Activated CD4-positive, CD25-positive, alpha-beta regulatory T cell treated with anti-CD3 and anti-CD28 coated beads, Interleukin-2, amount 50 U/mL, for 16 hours (primary cell): ENCODE measurements at places on chromosomes 3 and 15.

DNA sequence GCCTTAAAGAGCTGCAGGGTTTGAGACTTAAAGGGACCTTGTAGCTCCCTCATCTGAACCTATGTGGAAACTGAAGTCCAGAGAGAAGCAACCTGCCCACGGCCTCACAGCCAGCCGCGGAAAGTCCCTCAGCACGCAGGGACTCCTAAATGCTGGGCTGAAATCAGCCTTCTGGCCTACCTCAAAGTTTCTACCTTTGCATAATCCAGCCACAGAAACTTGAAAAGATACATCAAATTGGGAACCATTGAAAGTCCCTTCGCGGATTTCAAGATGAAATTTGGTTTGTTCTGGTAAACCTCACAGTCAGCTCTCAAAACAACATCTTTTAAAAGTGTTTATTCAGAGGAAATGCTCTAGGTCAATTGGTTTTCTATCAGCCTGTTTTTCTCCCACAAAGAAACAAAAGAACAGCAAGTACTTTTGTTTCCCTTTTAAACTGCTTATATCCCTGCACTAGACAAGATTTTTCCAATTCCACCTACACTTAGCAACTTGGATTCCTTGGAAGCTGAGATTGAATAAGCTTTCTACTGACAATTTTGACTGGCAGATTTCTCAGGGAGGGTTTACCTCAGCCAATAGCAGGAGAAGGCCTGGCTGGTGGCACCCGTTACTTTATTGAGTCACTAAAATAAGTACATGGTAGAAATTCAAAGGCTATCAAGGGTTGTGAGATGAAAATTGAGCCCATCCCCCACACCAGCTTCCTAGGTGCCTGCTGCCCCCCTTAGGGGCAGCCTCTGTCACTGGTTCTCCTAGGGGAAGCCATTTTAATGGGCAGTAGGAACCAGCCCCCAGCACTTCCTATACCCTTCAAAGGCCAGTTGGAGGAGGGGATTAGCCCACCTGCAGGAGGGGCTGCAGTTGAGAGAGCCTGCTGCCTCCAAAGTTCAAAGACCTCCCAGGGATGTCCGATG lies 171.2 kb downstream of the ADAMTS17 start:
- DNase-seq, result no peak

- no peak for DNase-seq
Observed at GRCh38 chr3:27590437-27591298, 106.5 kb upstream of the SLC4A7 start.

GRCh38 chr3:148162132-148162531 lies 535.6 kb upstream of the AGTR1 start:
- no peak for DNase-seq

- no peak for DNase-seq
Observed at GRCh38 chr3:190227064-190227463, 95.2 kb downstream of the CLDN1 start.

GRCh38 chr15:89127054-89127702 lies 38.9 kb downstream of the ABHD2 start:
- DNase-seq, result no peak

GRCh38 chr3:94811836-94812235 lies 749.0 kb downstream of the NSUN3 start:
- DNase-seq, result no peak

GRCh38 chr3:15014606-15015328 lies 50.3 kb downstream of the MRPS25 start:
- no peak for DNase-seq

DNA sequence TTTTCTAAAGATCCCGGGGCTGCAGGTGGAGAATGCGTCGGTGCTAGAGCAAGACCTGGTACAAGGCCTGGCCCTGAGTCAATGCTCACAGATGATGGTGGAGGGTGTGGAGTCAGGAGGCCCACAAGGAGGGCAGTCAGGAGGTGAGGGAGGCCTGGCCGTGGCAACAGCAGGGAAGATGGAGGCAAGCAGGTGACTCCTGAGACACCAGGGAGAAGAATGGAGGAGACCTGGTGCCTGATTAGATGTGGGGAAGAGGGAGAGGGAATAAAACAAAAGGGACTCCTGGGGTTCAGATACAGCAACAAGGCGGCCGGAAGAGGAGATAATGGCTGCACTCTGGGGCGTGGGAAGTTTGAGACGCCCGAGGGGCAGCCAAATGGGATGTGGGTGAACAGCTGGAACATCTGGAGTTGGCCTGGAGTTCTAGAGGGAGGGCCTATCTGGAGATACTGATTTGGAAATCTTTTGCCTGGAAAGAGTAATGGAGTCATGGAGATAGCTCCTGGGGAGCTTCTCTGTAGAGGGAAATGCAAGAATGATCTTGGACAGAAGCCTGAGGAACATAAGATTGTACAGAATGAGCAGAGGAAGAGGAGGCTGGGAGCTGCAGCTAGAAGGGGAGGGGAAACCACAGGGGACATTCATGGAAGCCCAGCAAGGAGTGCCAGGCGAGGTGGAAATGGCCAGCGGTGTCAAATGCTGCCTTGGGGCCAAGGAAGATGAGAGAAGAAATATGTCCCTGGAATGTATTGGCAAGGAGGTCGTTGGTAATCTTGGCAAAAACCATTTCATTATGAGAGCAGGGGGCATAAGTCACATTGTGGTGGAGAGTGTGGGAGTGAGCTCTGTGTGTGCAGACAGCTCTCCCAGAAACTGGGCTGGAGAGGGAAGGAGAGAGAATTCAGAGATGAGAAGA lies 67.5 kb upstream of the CORO2B start:
- DNase-seq, result no peak

DNA sequence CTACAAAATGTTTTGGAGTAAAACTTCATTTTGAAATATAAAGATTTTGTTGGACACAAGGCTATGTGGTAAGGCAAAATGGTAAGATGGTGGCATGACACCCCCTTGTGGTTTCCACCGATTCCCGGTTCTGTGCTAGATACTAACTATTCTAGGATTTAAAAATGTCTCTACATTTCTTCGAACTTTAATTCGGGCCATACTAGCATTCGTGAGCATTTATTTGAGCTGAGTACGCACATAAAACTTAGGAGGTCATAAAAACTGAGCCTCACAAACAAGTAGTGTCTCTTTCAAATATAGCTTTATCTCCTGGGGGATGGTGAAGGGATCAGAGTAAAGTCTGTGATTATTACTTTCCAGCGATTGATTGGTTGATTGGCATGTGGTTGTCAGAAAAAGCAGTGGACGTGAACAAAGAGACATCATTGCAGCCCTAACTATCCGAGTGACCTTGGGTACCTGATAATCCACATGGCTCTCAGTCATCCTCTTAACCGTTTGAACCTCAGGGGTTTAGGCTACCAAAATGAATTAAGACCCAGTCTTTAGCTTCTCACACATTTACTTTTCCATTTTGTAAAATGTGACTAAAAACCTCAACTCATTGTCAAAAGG lies 1.1 kb upstream of the ZNF639 start:
- no peak for DNase-seq

- DNase-seq, result no peak
Observed at GRCh38 chr3:104825116-104825515, 541.6 kb upstream of the ALCAM start.

DNA sequence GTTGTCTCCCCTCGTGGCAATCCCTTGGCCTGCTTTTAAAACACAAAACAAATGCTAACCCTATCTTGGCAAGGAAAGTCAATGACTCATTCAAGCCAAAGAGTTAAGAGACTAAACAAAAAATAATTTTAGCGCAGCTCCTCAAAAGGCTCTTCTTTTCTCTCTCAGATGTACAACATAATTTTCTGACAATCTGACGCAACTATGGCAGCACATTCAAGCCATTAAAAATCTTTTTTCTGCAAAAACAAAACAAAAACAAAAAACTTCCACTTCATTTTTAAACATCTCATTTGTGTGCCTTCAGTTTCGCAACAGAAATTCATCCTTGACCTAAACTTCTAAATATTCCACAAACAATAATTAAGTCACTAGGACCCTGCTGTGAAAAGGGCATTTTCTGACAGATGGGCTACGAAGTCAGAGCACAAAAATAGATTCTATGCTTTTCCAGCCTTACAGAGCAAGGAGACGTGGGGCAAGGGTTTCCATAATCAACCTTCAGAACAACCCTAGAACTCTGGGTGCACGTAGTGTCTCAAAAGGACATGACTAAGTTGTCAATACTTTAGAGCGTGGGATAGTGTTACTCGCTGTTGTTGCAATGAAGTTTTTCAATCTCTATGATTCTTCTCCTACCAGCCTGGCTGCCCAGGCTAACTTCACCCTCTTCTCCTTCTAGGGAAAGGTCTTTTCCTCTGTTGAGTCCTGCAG lies 84.3 kb downstream of the MB21D2 start:
- no peak for DNase-seq

DNA sequence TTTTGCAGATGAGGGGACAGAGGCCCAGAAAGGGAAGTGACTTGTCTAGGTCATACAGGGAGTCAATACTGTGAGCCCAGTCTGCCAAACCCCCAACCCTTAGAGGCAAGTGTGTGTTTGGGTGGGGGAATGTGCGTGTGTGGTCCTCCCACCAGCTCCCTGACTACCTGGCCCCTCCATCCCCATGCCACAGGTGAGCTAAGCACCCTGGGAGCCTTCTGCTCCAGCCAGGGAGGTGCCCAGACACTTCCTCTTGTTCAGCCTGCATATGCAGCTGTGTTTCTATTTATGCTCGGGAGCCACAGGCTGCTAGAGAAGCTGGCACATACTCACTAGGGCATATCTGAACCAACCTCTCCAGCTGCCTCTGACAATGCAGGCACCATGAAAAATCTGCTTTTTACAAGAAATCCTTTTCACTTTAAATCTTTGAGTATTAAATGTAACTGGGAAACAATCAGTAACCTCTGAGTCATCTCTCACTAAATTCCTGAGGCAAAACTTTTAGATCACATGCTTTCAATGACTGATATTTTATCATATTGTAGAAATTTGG lies 20.7 kb downstream of the TBC1D2B start:
- no peak for DNase-seq

- no peak for DNase-seq
Observed at GRCh38 chr15:100902436-100903167, 16.6 kb upstream of the LRRK1 start.

DNA sequence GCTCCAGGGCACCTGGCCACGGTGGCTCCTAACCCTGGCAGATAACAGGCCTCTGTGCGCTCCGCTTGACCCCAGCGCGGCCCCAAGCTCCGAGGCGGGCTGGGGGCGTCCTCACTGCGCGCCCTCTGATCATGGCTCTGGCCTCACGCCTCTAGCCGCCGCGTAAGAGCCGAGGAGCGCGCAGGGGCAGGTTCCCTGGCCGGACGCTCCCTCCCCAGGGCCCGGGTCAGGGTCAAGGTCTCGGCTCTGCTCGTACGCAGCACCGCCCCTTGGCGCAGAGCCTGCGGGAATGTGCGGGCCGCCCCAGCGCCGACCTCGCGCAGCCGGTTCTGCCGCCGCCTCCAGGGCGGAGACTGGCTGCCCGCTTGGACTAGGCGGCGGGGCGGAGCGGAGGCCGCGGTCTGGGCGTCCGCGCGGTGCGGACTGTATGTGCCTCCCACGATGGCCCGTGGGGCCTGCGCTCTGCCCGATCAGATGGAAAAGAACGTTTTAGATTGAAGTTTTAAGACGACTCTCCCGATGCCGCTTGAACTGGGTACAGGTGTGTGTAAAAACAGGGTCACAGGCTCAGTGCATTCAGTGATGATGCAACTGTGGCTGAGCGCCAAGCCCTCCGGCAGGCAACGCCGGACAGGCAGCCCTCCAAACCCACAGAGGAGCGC lies 40.8 kb downstream of the CHST14 start:
- no peak for DNase-seq

- DNase-seq, result no peak
Observed at GRCh38 chr3:46812237-46812791, 50.9 kb downstream of the MYL3 start.

DNA sequence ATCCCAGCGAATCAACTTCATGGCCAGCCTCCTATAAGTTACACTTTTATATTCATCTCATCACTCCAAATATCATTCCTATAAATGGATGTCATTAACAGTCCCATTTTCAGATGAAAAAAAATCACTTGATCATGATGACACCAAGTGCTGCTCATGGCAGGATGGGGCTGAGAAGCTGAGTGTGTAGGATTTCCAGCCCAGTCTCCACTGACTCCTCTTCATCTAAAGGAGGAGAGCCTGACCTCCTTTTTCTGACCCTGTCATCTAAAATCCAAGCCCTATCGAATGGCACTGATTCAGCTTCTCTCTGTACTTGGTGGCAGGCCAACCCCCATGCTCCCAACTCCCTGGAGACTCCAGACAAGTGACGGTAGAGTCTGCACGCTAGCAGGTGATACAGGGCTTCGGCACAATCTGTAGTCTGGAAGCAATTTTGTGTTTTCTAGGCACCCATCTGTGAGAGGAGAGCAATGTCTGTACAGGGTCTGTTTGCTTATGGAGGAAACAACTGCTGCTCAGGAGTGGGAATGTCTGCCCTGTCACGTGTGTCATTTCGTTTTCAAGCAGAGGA lies 103.2 kb downstream of the EPHB1 start:
- DNase-seq, result no peak

DNA sequence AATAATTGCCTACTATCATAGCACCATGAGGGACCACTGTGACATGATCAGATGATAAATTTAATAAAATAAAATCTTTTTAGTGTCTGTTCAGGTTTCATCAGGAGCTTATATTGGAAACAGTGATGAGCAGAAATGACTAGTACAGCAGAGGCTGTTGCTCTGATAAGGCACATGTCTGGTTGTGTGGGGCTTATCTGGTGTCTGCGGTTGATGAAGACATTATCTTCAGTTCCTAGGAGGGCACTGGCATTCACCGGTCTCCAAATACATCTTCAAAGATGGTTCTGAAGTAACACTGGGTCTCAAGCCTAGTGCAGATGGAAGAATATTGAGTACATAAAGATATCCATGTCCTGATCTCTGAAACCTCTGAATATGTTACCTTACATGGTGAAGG lies 125.3 kb downstream of the SUCNR1 start:
- no peak for DNase-seq

GRCh38 chr3:193982258-193982659 lies 153.7 kb upstream of the HES1 start:
- no peak for DNase-seq

DNA sequence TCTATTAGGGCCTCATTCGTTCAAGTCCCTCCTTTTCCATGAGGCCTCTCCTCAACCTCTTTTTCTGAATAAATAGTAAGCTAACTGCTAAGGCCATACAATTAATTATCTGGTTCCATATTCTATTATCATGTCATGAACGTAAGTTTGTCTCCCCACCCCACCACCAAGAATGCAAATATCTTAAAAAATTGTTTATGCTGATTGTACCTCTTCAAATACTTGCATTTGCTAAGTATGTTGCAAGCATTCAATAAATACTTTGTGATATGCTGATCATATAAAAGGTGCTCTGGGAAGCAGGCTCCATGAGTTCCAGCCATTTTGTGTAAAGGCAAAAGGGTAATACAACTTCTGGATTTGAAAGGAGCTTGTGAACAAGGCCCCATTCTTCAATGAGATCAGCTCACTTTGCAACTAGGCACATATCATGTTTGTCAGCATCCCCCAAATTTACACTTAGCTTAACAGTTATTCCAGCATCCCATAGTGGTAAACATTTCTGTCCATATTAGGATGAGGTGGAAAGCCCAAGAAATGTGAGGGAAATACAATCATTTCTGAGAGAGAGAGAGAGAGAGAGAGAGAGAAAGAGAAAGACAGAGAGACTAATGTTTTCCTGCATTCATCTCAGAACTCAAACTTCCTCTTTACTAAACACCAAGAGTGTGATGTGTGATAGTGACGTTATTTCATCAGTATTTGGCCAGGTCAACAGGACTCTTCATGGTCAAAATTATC lies 33.2 kb downstream of the SLC12A8 start:
- DNase-seq, result no peak

- DNase-seq, result no peak
Observed at GRCh38 chr15:55599439-55599838, 11.3 kb upstream of the PYGO1 start.

- DNase-seq, result no peak
Observed at GRCh38 chr15:89469426-89470096, 26.8 kb downstream of the RHCG start.
